Activated naive CD8-positive, alpha-beta T cell treated with anti-CD3 and anti-CD28 coated beads, Interleukin-2, amount 10 ng/mL, durations not matched to agents 7 days and 5 days (primary cell): ENCODE measurements at places on chromosomes 6 and 20. TPM values are rescaled to one million over a fixed set of nuclear protein-coding genes. Genes with fewer than 3 reads are reported as not detected.

CYP24A1 gene
- 0.58 TPM for total RNA-seq

ADA gene
- total RNA-seq: 90.4 TPM

PNPLA1 gene
- total RNA-seq: not detected

CALHM4 gene
- total RNA-seq: not detected

MCM3 gene
- 182 TPM for total RNA-seq

BCAS1 gene
- 0.09 TPM for total RNA-seq

PLA2G7 gene
- total RNA-seq: 7.5 TPM

LINC00237 gene
- 0.33 TPM for total RNA-seq

ABHD16B gene
- not detected for total RNA-seq

TMEM217 gene
- 1.4 TPM for total RNA-seq

ZC3H12D gene
- 27.0 TPM for total RNA-seq

LHFPL5 gene
- total RNA-seq: not detected

KIFC1 gene
- total RNA-seq: 117 TPM

GPX5 gene
- total RNA-seq: not detected

PKIB gene
- total RNA-seq: 1.3 TPM

MOG gene
- not detected for total RNA-seq

CDSN gene
- total RNA-seq: not detected
